ENCODE measurements at places on chromosomes 11 and 22.

- DNase-seq, result no peak
Observed at GRCh38 chr11:121904148-121904547, 211.9 kb downstream of the BLID start.

GRCh38 chr11:65791719-65792213 is 4.9 kb downstream of the OVOL1 start:
- DNase-seq, result peak; percentile 67

DNA sequence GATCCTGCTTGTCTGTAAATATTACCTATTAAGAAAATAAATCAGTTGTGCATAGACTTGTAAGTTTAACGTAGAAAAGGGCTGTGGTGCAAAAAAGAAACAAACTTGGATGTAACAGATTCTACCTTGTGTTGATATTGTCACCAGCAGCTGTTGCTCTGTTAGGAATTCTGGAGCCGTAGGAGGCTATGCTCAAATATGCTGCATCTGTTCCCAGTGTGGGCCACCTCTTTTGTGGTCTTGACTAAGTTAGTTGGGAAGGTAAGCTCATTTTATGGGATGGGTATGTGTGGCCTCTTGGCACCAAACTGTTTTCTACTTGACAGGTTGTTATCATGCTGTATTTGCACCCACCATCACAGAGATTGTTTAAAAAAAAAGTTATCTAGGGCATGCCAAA is 29.4 kb upstream of the RAG2 start:
- DNase-seq, result no peak

- no peak for DNase-seq
Observed at GRCh38 chr11:83544846-83545245, 258.7 kb upstream of the CCDC90B start.

DNA sequence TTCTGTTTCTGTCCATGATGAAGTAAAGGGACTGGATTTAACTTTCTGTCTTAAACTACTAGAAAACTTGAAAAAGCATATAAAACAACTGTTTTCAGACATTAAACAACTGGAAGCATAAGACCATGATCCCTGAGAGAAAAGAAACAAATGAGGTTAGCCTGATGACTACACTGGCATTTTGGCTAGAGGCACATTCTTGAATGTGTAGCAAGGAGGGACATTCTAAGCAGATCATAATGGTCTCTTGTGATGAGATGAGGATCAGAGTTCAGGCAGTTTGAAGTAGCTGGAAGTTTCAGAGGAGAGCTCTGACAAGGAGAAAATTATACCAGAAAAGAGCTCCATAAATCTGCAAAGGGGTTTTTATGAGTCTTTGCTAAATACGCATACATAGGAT is 75.4 kb downstream of the AASDHPPT start:
- DNase-seq, result no peak

- peak; percentile 90 for DNase-seq
Observed at GRCh38 chr22:45240810-45241631, at the start of gene KIAA0930. Gene KIAA0930 (minus strand): TSS chr22:45240894. CDS start chr22:45240703, 191 bp downstream.

GRCh38 chr22:26391623-26392022 is 37.4 kb upstream of the ASPHD2 start:
- no peak for DNase-seq

DNA sequence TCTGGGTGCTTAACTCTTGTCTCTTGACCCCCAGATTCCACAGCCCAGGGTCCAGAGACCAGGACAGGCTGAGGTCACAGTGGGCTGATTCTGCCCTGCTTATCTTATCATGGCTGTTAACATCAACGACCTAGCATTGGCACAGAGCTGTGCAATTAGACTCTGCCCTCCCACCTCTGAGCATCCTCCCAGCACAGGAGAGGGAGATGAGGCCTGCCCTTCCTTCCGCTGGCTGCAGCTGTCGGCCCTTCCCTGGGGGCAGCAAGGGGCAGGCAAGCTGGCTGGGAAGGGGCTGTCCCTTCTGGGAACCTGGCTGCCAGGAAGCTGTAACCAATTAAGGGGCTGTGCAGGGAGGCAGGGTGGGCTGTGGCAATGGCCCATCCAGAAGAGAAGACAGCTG is 22.5 kb downstream of the LRRC10B start:
- no peak for DNase-seq

DNA sequence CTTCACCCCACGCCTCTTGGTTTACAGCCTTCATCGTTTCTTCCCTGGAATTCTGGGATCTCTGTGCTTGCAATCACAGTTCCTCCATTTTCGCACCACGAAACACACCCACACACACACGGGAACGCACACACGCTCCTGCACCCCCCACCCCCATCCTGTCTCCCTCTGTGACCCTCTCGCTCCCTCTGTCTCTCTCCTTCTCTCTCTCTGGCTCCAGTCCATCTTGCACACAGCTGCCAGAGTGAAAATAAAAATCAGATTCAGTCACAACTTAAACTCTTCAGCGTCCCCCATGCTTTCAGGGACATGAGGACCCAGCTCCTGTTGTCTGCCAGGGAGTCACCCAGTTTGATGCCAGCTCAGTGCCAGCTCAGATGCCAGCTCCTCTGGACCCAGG is 3.0 kb downstream of the GAL start:
- DNase-seq, result no peak

GRCh38 chr22:43391306-43391705 is 20.5 kb upstream of the MPPED1 start:
- no peak for DNase-seq

DNA sequence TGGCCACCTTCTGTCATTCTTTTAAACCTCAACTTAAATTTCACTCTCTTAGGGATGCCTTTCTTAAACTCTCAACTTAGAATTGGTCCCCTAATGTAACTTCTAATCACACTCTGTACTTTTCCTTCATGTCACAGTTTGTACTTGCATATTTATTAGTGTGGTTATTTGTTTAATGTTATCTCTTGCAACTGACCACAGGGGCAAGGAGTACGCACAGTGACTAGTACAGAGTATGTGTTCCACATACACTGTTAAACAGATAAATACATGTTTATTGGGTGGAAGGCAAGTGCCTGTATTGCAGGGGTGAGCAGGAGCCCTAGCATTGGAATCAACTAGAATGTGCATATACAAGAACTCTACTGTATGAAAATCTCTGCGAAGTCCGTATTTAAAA is 554.0 kb downstream of the INSC start:
- no peak for DNase-seq

DNA sequence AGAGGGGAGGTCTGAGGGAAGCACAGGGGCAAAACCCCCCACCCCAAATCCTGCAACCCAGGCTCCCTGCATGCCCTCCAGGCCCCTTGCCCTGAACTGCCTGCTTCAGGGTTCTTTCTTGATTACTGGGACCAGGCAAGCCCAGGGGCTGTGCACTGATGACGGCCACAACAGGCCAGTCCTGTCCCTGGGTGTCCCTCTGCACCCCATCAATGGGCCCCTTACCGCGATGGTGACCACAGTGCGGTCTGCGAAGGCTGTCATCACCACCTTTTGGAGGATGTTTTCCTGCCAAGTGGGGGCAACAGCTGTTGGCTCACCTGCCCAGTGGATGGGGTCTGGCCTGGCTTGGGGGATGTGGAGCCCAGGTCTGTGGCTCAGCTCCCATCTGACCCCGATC is 5.0 kb upstream of the KCNJ11 start:
- DNase-seq, result no peak

GRCh38 chr11:121236115-121237001 is 56.2 kb upstream of the SC5D start:
- DNase-seq, result no peak

GRCh38 chr11:34745195-34745594 is 124.3 kb downstream of the EHF start:
- no peak for DNase-seq

- no peak for DNase-seq
Observed at GRCh38 chr22:50153056-50153755, 17.3 kb upstream of the PANX2 start.

GRCh38 chr11:111010391-111011274 is 234.9 kb upstream of the POU2AF2 start:
- DNase-seq, result no peak

DNA sequence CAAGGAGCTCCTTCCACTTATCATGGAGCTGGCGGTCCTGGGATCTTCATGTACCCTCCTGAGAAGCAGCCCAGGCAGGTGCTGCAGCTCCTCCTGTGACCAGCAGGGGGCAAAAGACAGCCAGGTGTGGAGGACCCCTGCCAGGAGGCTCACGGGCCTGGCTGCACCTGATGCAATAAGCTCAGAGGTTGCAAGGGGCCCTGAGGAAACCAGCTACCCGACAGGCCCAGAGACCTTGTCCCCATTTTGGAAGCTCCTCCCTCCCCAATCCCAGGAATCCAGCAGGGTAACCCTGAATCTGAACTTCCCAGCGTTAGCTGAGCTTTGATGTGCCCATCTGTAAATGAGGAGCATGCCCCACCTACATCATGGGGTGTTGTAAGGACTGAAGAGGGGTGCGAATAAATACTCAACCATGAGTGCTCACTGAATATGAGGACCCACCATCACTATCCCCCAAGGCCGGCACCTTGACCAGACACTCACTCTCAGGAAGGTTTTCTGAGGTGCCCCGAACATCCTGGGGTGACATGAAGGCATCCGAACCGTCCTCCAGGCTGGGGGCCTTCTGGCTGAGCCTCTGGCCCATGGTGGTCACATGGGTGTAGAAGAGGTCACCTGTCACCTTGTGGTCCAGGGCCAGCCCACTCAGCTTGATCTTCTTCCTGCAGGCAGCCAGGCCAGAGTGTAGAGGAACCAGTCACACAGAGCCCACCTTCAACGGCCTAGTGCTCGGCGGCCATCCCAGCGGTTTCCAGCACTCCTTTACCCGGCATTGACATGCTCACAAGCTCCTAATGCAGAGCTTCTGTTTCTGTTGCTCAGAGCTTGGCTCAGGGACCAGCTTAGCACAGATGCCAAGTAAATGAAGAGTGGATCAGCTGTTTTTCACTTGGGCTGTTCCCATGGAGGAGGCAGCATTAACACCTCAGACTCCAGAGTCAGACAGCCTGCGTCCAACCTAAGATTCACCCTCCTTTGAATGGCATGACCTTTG is 21.7 kb downstream of the SLC43A1 start:
- peak; percentile 74 for DNase-seq

- DNase-seq, result no peak
Observed at GRCh38 chr11:34530545-34531234, 17.1 kb upstream of the ELF5 start.

- DNase-seq, result no peak
Observed at GRCh38 chr11:70738661-70739060, 340.3 kb downstream of the CTTN start.

DNA sequence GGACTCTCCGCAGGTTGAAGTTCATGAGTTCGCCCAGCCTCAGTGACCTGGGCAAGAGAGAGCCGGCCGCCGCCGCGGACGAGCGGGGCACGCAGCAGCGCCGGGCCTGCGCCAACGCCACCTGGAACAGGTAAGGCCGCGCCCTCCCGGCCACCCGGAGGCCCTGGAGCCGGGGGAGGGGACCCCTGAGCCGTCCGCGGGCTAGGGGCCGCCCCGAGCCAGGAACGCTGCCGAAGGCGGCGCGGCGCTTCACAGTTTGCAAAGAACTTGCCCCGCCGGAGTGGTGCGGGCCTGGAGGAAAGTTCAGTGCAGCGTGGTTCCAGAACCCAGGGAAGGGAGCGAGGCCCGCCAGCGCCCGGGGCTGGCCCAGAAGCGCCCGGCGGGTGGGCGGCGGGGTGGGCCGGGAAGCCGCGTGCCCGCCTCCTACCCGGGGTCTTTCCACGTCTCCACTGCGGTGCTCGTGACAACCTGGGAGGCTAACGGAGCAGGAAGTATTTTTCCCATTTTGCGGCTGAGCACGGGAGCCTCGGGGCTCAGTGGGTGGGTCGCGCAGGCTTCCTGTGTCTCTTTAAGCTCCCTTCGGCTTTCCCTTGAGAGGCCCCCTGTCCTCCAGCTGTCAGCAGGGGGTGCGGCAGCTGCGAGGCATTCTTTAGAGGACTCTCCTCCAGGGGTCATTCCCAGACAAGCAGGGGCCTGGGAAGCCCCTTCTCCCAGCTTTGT is 635 bp downstream of the PRR5 start:
- no peak for DNase-seq

GRCh38 chr11:65310215-65310614 is 4.5 kb upstream of the CDC42EP2 start:
- DNase-seq, result no peak

- no peak for DNase-seq
Observed at GRCh38 chr11:129223260-129223659, 31.1 kb upstream of the ARHGAP32 start.

DNA sequence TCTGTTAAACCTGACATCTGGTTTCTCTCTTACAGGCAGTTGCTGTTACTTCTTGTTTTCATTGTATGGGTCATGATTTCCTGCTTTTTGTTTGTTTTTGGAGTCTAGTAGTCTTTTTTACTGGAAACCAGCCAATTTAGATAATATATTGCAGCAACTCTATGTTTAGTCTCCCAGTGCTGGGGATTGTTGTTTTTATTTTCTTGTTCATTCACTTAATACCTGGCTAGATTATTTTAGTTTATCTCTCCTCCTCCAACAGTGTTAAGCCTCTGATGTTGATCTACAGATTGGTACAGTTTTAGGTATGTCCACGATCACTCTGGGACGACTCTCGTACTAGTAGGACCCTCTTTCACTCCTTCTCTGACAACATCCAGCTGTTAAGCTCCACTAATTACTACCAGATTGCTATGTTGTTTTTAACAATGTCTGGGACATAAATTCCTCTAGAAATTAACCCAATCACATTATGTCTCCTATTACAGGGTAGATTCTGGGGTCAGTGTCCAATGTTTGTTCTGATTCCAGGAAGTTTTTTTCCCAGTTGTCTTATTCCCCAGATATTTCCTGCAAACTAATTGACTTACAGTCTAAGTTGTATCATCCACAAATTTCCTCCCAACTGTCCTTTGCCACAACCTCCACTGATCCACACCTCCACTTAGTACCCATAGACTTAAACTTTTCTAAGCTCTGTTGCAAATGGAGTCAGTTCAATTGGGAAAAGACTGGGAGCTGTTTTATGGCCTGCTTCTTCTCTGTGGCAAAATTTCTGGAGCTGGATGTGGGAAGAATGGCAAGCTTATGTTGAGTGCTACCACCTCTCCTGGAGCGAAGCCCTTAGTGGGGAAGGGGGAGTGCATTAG is 1280.6 kb upstream of the CNTN5 start:
- DNase-seq, result no peak

DNA sequence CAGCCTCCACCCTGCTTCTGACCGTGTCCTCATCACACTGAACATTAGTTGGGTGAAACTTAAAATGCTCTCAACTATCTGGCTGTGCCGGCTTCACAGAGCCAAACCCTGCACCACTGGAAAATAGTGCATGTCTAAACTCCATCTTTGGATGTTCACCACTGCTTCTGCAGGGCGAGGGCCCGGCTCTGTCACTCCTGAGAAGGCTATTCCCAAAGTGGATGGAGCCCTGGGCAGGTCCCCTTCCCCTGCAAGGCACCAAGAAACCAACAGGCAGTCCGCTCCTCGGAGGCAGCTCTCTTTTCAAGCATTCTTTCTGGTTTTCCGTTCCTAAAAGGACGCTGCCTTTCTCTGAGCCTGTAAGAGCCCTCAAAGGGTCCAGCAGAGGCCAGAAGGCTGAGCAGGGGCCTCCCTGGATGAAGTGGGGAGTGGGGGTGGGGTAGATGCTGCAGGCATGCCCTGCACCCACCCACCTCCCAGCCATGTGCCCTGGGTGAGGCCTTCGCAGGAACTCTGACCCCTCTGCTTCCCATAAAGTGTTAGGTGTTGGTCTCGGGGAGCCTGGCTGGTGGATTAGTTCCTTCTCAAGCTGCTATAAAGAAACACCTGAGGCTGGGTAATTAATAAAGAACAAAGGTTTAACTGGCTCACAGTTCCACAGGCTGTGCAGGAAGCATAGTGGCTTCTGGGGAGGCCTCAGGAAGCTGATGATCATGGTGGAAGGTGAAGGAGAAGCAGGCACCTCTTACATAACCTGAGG is 23.3 kb downstream of the LINC01488 start:
- no peak for DNase-seq
